Stimulated activated CD8-positive, alpha-beta memory T cell treated with anti-CD3 and anti-CD28 coated beads, Interleukin-7, amount 100 ng/mL, for 1 hour (primary cell): ENCODE measurements at places on chromosomes 5 and 9.

- no peak for DNase-seq
Measured at GRCh38 chr5:64680289-64680688, 10.0 kb upstream of the SHISAL2B start.

DNA sequence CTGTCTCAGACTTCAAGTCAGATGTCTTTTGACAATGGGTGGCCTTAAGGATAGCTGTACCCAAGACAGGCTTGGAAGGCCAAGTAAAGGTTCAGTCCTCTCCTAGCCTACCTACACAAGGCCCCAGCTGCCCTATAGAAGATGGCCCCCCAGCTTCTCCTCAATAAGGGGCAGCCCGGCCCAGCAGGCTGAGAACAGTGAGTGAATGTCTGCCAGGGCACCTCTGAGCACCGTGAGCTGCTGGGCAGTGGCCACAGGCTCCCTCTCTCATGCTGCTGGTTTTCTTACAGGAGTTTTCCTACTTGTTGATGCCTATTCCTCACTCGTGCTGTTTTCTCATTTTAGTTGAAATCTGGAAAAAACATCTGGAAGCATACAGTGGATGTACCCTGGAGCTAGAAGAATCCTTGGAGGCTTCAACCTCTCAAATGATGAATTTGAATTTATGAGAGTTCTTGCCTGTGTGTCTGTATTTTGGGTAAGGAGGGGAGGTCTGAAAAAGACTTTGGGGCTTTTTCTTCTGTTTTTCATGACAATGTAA lies 40.1 kb downstream of the SECISBP2 start:
- DNase-seq: no peak

- no peak for DNase-seq
Measured at GRCh38 chr9:18910916-18911315, 122.1 kb downstream of the SAXO1 start.

GRCh38 chr9:16679327-16679821 lies 191.1 kb downstream of the BNC2 start:
- no peak for DNase-seq

- no peak for DNase-seq
Measured at GRCh38 chr9:20611691-20612287, 10.5 kb downstream of the MLLT3 start.
